ENCODE measurements at places on chromosomes 16 and 17.
A peak's percentile ranks its signal among the peaks of the same experiment; 100 is the strongest.

DNA sequence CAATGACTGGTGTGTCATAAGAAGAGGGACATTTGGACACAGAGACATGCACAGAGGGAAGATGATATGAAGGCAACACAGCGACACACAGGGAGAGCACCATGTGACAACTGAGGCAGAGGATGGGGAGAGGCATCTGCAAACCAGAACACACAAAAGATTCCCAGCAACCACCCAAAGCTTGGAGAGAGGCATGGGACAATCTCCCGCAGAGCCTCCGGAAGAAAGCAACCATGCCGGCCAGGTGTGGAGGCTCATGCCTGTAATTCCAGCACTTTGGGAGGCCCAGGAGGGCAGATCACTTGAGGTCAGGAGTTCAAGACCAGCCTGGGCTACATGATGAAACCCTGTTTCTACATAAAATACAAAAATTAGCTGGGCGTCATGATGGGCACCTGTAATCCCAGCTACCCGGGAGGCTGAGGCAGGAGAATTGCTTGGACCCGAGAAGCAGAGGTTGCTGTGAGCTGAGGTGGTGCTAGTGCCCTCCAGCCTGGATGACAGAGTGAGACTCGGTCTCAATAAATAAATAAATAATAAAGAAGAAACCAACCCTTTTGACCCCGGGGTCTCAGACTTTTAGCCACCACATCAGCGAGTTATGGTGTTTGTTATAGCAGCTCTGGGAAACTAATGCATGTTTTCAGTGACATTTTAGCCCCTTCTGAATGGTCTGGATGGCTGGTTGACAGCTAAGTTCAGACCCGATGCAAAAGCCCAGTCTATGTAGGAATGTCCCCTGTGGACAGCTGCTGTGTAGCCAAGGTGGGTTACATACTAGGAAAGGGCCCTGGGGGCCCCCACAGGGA lies 13.8 kb upstream of the PLCG2 start:
- no peak for DNase-seq

- DNase-seq: no peak
Observed at GRCh38 chr16:13961099-13961811, 41.3 kb downstream of the ERCC4 start.

DNA sequence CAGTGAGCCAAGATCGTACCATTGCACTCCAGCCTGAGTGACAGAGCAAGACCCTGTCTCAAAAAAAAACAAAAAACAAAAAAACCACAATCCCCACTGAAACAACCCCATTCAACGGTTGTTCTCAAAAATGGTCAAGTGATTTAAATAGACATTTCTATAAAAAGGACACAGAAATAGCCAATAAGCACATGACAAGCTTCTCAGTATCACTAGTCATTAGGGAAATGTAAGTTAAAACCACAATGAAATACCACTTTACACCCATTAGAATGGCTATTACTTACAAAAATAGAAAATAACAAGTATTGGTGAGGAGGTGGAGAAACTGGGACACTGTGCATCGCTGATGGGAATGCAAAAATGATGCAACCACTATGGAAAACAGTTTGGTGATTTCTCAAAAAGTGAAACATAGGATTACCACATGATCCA lies 26.6 kb upstream of the MYLK3 start:
- DNase-seq: peak; percentile 62

- no peak for DNase-seq
Observed at GRCh38 chr17:76499267-76499667, 2.0 kb downstream of the RHBDF2 start.

- peak; percentile 69 for DNase-seq
Observed at GRCh38 chr17:61130330-61130729, 269.3 kb upstream of the TBX2 start.

DNA sequence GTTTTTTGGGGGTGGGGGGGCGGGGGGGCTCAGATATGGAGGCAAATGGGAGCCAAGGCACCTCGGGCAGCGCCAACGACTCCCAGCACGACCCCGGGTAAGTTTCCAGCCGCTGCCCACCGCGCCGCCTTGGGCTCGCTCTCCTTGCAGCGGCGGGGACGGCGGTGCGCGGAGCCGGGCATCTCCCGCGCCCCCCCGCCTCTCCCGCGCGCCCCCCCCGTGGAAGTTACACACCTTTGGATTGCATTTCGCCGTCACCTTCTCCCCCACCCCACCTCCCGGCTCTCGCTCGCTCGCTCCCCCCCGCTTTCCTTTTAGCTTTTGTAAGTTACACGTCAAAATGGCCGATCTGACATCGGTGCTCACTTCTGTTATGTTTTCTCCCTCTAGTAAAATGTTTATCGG lies 387 bp downstream of the MSI2 start:
- no peak for DNase-seq

- peak; percentile 71 for DNase-seq
Observed at GRCh38 chr17:38881600-38882191, 11.8 kb downstream of the LASP1 start.

GRCh38 chr16:74280448-74280847 lies 16.2 kb upstream of the PSMD7 start:
- no peak for DNase-seq

All from MV-4-11 (cell line).